ENCODE measurements at places on chromosomes 4 and X.

- DNase-seq = no peak
Observed at GRCh38 chr4:180060159-180060889, 2182.9 kb upstream of the TENM3 start.

DNA sequence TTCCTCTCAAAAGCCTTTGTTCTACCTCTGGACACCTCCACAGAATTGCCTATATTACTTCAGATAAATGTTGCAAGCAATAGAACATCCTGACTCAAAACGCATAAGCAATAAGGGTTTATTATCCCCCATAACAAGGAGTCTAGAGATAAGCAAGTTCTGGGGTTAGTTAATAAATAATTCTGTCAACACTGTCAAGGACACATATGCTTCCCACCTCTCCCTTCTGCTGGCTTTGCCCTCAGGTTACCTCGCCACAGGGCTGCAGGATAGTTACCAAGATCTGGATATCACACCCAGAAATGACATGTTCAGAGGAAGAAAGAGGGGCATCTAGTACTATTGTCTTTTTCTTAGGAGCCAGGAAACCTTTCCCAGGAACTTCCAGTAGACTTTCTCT, 14.0 kb upstream of the DUSP21 start:
- DNase-seq = no peak

- no peak for DNase-seq
Observed at GRCh38 chrX:10566716-10567097, 53.7 kb downstream of the MID1 start.

DNA sequence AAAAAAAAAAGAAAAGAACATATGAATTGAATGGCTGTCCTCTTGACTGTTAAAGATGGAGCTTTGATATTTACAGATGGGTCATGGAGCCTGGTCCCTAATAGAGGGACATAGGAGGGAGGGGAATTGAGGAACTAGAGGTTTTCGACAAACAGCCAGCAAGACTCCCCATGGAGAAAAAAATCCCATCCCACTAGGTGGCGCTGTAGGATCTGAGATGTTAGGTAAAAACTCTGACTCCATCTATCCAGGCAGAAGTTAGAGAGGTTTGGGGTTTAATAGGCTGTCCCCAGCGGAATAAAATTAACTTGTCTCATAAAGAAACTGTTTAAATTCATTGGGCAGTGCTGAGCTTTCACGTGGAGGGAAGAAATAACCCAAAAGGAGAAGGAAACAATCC, 45.9 kb downstream of the HMGB2 start:
- DNase-seq = peak; percentile 28

- DNase-seq = no peak
Observed at GRCh38 chr4:147801820-147802219, 69.9 kb downstream of the ARHGAP10 start.
